ENCODE measurements at places on chromosomes 2 and 18. TPM values are rescaled to one million over a fixed set of nuclear protein-coding genes. Genes with fewer than 3 reads are reported as not detected.

DNA sequence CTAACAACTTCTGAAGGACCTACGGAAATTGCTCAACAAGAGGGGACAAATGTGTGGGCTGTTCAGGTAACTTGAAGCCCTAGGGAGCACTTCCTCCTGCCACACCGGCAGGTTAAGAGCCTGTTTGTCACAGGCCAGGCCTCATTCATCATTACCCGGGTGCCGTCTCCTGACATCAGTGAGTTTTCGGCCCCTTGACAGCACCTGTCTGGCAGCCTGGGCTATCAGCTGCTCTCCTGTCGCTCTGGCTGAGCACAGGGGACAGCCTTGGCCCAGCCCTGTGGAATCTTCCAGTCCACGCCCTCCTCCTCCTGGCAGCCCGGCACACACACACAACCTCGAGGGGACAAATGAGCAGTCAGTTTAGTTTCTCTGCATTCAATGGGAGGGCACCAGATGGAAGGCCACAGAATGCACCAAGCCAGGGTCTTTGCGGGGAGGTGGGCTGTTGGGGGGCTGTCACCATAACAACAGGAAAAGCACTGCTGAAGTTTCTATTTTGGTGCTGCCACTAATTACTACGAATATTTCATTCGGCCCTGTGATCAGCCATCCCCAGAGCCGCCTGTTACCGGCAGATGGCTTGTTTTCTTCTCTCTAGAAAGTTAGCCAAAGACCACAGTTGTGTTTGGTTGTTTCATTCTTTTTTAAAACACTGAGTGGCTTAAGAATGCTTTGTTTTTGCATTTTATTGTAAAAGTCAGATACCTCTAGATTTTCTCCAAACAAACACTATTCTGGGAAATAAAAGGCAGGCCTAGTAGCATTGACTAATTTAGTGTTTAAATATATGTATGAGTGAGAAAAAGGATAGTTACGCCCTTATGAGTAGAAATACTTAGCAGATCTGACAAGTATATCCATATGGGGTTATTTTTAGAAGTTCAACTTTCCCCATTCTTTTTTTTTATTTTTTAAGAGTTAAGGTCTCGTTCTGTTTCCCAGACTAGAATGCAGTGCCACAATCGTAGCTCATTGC, 189.9 kb upstream of the NDUFV2 start:
- no peak overlapping the region for H3K27ac ChIP-seq
- no peaks in the 10 kb centered on the region for H3K36me3 ChIP-seq
- DNase-seq = no peak

GRCh38 chr18:55593888-55594287, 5.9 kb upstream of the TCF4 start:
- H3K4me1 ChIP-seq = no peaks in the 10 kb centered on the region
- H3K27ac ChIP-seq = no peak overlapping the region
- no peaks in the 10 kb centered on the region for H3K27me3 ChIP-seq
- no peaks in the 10 kb centered on the region for H3K36me3 ChIP-seq

The CCDC74B gene
- total RNA-seq = 1.3 TPM

The AGXT gene
- total RNA-seq = not detected

GRCh38 chr18:27188309-27188708, 3.2 kb upstream of the CHST9 start:
- no peak for DNase-seq
- no peaks in the 10 kb centered on the region for H3K4me1 ChIP-seq
- H3K4me3 ChIP-seq = no peak overlapping the region
- no peaks in the 10 kb centered on the region for H3K36me3 ChIP-seq
- H3K27me3 ChIP-seq = no peaks in the 10 kb centered on the region
- H3K27ac ChIP-seq = no peak overlapping the region

The FNDC4 gene
- total RNA-seq = 18.6 TPM

The LIMS4 gene
- 22.4 TPM for total RNA-seq

- H3K36me3 ChIP-seq = no peaks in the 10 kb centered on the region
- no peak for DNase-seq
- no peak overlapping the region for H3K4me3 ChIP-seq
- no peak overlapping the region for H3K27ac ChIP-seq
- H3K27me3 ChIP-seq = no peaks in the 10 kb centered on the region
Observed at GRCh38 chr2:37349231-37349860, 4.9 kb downstream of the QPCT start.

GRCh38 chr2:15521641-15522181, 39.4 kb downstream of the NBAS start:
- H3K27ac ChIP-seq = no peak overlapping the region
- H3K27me3 ChIP-seq = no peaks in the 10 kb centered on the region
- no peak for DNase-seq
- H3K4me3 ChIP-seq = no peak overlapping the region
- H3K36me3 ChIP-seq = no peaks in the 10 kb centered on the region

DNA sequence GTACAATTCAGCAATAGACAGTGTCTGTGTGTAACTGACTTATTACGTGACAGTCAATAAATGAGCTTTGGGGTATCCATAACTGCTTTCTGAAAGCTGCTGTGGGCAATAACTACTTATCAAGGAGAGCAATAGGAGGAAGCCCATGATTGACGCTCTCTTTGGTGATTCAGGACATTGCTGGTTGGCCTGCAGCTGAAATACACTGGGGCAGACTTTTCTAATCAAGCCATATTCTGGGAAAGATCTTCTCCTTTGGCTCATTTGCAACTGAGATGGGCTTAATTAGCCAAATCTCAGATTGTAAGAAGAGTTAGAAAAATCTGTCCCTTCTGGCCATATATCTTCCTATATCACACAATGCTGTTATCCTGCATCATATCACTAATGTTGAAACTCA, 24.0 kb upstream of the CCBE1 start:
- no peak overlapping the region for H3K4me3 ChIP-seq
- H3K27me3 ChIP-seq = no peaks in the 10 kb centered on the region
- peaks cover under 1% of the 10 kb centered on the region for H3K4me1 ChIP-seq
- no peak for DNase-seq

DNA sequence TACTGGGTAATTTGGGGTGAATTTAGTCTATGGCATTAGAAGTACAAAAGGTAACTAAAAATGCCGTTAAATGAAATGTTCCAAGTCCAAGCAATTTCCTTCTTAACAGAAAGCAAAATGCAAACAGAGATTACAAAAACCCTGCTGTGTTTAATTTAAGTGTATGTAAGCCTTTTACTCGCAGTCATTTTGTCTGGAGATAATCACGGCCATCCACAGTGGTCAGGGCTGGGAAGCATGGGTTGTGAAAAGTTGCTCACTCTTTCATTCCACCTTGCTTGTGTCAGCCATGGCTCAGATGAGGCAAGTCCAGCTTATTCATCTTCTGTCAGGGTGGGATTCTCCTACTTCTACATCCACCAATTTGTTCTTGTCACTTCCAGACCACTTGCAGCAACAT, 983.6 kb upstream of the ZEB2 start:
- no peaks in the 10 kb centered on the region for H3K36me3 ChIP-seq
- H3K27ac ChIP-seq = no peak overlapping the region
- no peaks in the 10 kb centered on the region for H3K27me3 ChIP-seq
- no peaks in the 10 kb centered on the region for H3K4me1 ChIP-seq
- H3K4me3 ChIP-seq = no peak overlapping the region

The NCL gene
- total RNA-seq = 408 TPM

DNA sequence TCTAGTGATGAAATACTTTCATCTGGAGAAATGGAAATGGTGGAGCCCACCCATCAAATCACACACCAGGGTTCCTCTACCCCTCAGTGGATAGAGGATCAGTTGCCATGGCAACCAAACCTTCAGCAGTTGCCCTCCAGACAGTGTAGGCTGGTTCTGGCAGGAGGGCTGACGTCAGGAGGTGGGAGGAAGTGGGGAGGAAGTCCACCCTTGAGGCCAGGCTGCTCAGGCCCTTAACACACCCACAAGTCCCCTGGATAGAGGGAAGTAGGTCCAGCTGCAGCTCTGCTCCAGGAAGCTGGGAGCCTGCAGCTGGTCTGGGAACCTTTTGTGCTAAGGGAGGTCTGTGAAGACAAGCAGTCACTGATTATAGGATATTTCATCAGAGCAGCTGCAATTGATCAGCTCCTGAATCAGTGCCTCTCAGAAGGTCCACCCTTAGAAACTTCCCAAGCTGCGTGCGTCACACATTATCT, 186.6 kb downstream of the MTX2 start:
- no peaks in the 10 kb centered on the region for H3K27me3 ChIP-seq
- DNase-seq = no peak
- no peak overlapping the region for H3K4me3 ChIP-seq
- H3K4me1 ChIP-seq = no peaks in the 10 kb centered on the region
- no peaks in the 10 kb centered on the region for H3K36me3 ChIP-seq

The PLGLB2 gene
- 2.5 TPM for total RNA-seq

The FBXO41 gene
- 3.3 TPM for total RNA-seq

GRCh38 chr2:26917135-26917836, 53.2 kb upstream of the MAPRE3 start:
- H3K4me1 ChIP-seq = no peaks in the 10 kb centered on the region
- no peak overlapping the region for H3K4me3 ChIP-seq
- no peak for DNase-seq
- no peak overlapping the region for H3K27ac ChIP-seq

GRCh38 chr2:239152239-239152915, 248.4 kb downstream of the HDAC4 start:
- H3K4me1 ChIP-seq = no peaks in the 10 kb centered on the region
- H3K36me3 ChIP-seq = peaks cover 2% of the 10 kb centered on the region
- H3K27ac ChIP-seq = no peak overlapping the region
- H3K4me3 ChIP-seq = no peak overlapping the region

DNA sequence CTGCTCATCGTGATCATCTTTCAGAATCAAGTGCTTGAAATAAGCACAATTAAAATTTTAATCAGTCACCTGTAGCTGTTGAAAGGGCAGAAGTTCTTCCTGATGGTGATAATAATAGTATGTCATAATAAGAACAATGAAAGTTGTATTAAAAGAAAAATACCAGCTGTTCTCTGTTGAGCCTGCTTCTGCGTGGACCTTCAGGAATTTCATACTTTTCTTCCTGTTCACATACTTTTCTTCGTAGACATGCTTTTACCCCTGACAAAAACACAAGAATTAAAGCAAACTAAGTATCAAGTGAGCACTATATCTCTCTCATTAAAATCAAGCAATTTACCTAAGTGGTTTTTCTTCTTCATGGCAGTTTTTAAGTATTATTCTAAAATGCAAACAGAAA, 79.2 kb downstream of the BARD1 start:
- no peaks in the 10 kb centered on the region for H3K27me3 ChIP-seq
- no peaks in the 10 kb centered on the region for H3K4me1 ChIP-seq
- H3K4me3 ChIP-seq = no peak overlapping the region
- H3K36me3 ChIP-seq = peaks cover 5% of the 10 kb centered on the region
- no peak for DNase-seq
- H3K27ac ChIP-seq = no peak overlapping the region

DNA sequence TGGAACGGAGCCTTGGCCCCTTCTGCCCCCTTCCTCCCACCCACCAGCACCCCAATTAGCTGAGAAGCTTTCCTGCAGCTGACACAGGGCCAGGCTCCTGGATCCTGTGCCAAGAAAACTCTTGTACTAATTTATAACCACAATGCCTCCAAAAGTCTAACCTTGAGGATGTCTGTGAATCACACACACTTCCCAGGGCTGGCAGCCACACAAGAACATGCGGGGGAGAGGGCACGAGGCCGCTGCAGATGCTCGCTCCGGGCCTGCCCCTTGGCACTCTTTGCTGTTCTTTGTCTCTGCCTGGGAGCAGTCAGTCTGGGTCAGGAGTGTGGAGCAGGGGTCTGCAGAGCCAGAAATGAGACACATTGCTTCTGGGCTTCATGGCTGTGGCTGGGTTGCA, 62.7 kb upstream of the KIF5C start:
- H3K4me3 ChIP-seq = no peak overlapping the region
- H3K4me1 ChIP-seq = no peaks in the 10 kb centered on the region
- H3K36me3 ChIP-seq = no peaks in the 10 kb centered on the region
- no peaks in the 10 kb centered on the region for H3K27me3 ChIP-seq
- DNase-seq = no peak

The KIDINS220 gene
- 67.9 TPM for total RNA-seq

DNA sequence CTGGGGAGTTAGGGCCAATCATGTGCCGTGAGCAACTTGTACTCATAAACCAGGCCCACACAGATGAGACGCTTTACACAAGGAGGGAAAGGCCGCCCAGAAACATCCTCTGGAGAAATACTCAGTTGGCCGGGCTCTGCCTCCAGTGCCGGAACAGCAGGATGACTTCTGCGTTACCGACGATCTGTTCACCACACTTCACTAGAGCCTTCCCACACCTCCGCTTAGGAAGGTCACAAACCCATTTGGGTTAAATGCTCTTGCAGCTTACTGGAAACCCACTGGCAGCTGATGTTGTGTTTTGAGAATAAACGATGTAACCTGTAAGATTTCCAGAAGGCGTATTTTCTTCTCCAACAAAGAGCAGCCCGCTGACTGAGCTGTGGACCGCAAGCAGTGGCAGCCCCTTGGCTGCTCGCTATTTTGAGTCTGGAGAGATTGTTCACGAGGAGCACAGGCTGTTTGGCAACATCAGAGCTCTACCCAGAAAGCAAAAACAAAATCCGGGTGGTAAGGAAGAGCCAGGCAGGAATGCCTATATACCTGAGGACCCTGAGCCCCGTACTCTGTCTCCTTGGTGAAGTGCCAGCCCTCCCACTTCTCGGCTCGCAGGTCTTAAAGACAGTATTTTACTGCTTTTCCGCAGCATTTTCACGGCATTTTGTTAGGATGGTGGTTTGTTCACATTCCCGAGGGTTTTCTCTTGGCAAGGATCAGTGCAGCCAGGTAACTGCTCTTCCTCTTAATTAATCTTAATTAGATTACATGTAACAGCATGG, 44.0 kb downstream of the COLEC12 start:
- no peaks in the 10 kb centered on the region for H3K27me3 ChIP-seq
- peaks cover 6% of the 10 kb centered on the region for H3K4me1 ChIP-seq
- DNase-seq = no peak
- H3K27ac ChIP-seq = no peak overlapping the region
- peak overlapping the region; percentile 36 for H3K4me3 ChIP-seq

Data from aorta (tissue), 5 donors.